Chondrocyte (in vitro differentiated cells): ENCODE measurements at places on chromosomes 5 and 9. TPM values are rescaled to one million over a fixed set of nuclear protein-coding genes. Genes with fewer than 3 reads are reported as not detected.
A peak's percentile ranks its signal among the peaks of the same experiment; 100 is the strongest.

Gene HTR4
- total RNA-seq = not detected in 3 replicates

GRCh38 chr5:153661897-153662296, 171.4 kb downstream of the GRIA1 start:
- no peaks in the 10 kb centered on the region for H3K36me3 ChIP-seq
- peaks cover 12% of the 10 kb centered on the region for H3K4me1 ChIP-seq
- H3K27me3 ChIP-seq = no peaks in the 10 kb centered on the region
- H3K27ac ChIP-seq = peak overlapping the region; percentile 18
- H3K4me3 ChIP-seq = no peak overlapping the region

- no peak overlapping the region for H3K27ac ChIP-seq
- no peak overlapping the region for H3K4me3 ChIP-seq
- no peaks in the 10 kb centered on the region for H3K36me3 ChIP-seq
Observed at GRCh38 chr5:126016256-126016655, 407.0 kb upstream of the GRAMD2B start.

GRCh38 chr9:14025741-14026140, 288.2 kb downstream of the NFIB start:
- H3K4me1 ChIP-seq = peaks cover 41% of the 10 kb centered on the region
- H3K36me3 ChIP-seq = no peaks in the 10 kb centered on the region
- no peak for DNase-seq
- no peaks in the 10 kb centered on the region for H3K27me3 ChIP-seq

Gene EPB41L4B
- 3.7 to 5.4 TPM (median 4.1 TPM) in 3 replicates for total RNA-seq

DNA sequence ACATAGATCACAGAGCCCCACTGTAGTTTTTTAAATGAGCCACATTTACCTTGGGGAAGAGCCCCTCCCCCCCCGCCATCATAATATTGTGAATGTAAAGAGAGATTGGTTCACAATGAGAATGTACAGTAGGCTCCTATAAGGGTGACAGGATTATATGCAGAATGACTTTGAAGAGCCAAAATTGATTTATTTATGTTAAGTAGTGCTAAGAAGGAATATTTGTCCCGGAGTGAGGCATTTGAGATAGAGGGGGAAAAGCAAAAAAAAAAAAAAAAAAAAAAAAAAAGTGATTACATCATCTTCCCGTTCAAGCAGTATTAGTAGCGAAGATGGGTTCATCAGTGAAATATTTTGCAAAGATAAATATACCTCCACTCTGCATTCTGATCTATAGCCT, 73.9 kb downstream of the PIK3R1 start:
- H3K4me3 ChIP-seq = peak overlapping the region; percentile 82
- H3K27ac ChIP-seq = peak overlapping the region; percentile 96
- H3K36me3 ChIP-seq = peaks cover 9% of the 10 kb centered on the region

Gene DND1
- total RNA-seq = 1.3 to 1.5 TPM (median 1.3 TPM) in 3 replicates

DNA sequence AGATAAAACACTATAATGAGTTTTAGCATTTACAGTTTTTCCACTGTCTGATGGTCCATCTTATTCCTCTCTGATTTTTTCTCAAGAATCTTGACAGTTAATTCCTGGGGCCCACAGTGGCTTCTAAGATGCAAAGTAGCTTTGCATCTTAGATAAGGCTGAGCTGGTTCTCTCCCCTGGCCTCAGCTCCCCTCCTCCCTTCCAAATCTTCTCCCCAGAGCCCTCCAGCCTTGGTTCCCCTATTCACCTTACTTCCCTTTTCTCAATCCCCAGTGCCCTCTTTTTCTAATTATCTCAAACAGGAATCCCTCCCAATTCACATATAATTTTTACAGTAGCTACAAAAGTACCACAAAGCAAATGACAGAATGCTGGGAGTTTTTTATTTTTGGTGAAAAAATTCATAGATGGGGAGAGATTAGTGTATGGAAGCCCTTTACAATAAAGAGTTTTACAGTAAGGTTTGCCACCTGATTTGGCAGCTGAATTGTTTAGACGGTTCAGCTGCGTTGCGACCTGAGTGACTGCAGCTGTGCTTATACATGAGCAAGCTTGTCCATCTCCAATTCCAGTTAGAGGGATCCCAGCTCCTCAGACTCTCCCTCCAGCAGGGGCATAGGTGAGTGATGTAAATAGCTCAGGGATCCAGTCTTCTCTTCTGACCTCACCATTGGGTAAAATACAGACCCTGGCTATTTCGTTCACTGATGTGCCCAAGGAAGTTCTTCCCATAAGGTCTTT, 51.4 kb upstream of the CKMT2 start:
- H3K36me3 ChIP-seq = no peaks in the 10 kb centered on the region
- no peak overlapping the region for H3K4me3 ChIP-seq
- DNase-seq = no peak
- H3K27ac ChIP-seq = no peak overlapping the region

- H3K27me3 ChIP-seq = no peaks in the 10 kb centered on the region
- H3K36me3 ChIP-seq = peaks cover 6% of the 10 kb centered on the region
- DNase-seq = no peak
- H3K4me3 ChIP-seq = peak overlapping the region; percentile 100
- peaks cover 26% of the 10 kb centered on the region for H3K4me1 ChIP-seq
Observed at GRCh38 chr9:122827761-122828093, 661 bp downstream of the PDCL start.

- no peak for DNase-seq
- H3K27ac ChIP-seq = peak overlapping the region; percentile 51
- peaks cover 32% of the 10 kb centered on the region for H3K36me3 ChIP-seq
- H3K4me1 ChIP-seq = peaks cover 3% of the 10 kb centered on the region
Observed at GRCh38 chr5:1808439-1808838, 7.2 kb downstream of the NDUFS6 start.

DNA sequence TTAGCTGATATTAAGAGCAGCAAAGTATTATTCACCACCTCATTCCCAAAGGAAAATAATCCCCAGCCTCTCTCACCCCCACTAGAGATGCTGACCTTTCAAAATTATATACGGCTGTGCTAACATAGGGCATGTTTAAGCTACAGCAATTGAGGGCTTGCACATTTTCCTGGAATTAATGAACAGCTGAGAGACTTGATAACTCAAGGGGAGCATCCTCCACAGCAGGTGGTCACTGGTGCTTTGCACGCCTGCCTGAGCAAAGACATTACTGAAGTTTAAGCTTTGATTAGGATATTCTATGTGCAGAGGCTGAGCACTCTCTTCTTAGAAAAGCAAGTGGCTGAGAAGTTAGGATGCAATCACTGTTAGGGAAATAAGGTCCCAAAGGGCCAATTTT, 230.9 kb downstream of the FAM114A2 start:
- no peaks in the 10 kb centered on the region for H3K27me3 ChIP-seq
- H3K27ac ChIP-seq = no peak overlapping the region
- H3K4me1 ChIP-seq = peaks cover 33% of the 10 kb centered on the region
- DNase-seq = no peak
- H3K36me3 ChIP-seq = no peaks in the 10 kb centered on the region

- H3K4me1 ChIP-seq = peaks cover 25% of the 10 kb centered on the region
- no peaks in the 10 kb centered on the region for H3K27me3 ChIP-seq
- DNase-seq = peak; percentile 39
- no peaks in the 10 kb centered on the region for H3K36me3 ChIP-seq
- no peak overlapping the region for H3K27ac ChIP-seq
Observed at GRCh38 chr9:129552064-129552463, 68.8 kb downstream of the C9orf50 start.

DNA sequence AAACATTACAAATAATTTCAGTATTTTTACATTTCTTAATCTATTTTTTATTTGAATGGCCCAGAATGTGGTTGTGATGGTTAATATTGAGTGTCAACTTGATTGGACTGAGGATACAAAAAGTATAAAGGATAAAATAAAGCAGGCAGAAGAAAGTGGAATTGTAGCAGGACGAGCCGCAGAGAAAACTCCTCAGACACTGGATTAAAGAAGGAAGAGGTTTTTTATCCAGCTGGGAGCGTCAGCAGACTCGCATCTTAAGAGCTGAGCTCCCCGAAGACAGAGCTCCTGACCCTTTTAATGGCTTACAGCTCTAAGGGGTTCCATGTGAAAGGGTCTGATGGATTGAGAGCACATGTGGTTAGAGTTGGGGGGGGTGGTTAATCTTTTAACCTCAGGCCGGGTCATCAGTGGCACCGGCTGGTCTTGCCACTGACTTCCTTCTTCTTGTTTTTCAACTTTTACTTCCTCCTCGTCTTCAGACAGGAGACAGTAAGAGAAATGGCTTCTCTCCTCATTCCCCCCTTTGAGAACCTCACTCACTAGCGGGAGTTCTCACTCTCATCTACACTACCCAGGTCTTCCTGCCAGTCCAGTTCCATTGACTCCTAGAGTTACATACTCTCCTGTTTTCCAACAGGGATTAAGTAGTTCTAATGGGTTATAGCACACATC, 80.0 kb downstream of the TMEM161B start:
- H3K4me1 ChIP-seq = no peaks in the 10 kb centered on the region
- H3K36me3 ChIP-seq = peaks cover 31% of the 10 kb centered on the region
- no peak overlapping the region for H3K27ac ChIP-seq

- no peak for DNase-seq
- no peak overlapping the region for H3K27ac ChIP-seq
- no peaks in the 10 kb centered on the region for H3K27me3 ChIP-seq
- H3K4me1 ChIP-seq = peaks cover 2% of the 10 kb centered on the region
- H3K4me3 ChIP-seq = no peak overlapping the region
Observed at GRCh38 chr5:28249771-28250415, 1211.5 kb upstream of the CDH9 start.

- no peak for DNase-seq
- H3K36me3 ChIP-seq = no peaks in the 10 kb centered on the region
- H3K4me3 ChIP-seq = no peak overlapping the region
Observed at GRCh38 chr5:156366521-156366920, 39.6 kb downstream of the SGCD start.

GRCh38 chr5:116382874-116383266, 191.8 kb downstream of the SEMA6A start:
- no peaks in the 10 kb centered on the region for H3K4me1 ChIP-seq
- no peaks in the 10 kb centered on the region for H3K27me3 ChIP-seq
- no peak for DNase-seq
- no peak overlapping the region for H3K27ac ChIP-seq

DNA sequence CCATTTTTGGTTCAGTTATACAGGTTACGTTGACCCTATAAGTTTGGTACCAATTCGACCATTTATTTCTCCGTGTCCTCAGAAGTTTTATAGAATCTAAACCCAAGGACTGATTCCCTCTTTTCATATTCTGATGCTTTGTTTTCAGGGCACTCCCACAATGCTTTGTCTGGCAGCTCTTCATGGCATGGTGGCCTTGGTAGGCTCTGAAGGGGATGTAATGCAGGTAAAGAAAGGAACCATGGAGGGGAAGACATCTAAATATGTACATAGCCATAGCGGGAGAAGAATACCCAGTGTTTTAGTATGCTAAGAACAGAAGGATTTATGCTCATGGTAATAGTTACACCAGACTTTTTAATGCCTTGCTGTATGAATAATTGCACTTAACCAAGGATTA, 82.7 kb downstream of the HACD4 start:
- H3K4me3 ChIP-seq = no peak overlapping the region
- peaks cover 6% of the 10 kb centered on the region for H3K4me1 ChIP-seq
- H3K27ac ChIP-seq = no peak overlapping the region

DNA sequence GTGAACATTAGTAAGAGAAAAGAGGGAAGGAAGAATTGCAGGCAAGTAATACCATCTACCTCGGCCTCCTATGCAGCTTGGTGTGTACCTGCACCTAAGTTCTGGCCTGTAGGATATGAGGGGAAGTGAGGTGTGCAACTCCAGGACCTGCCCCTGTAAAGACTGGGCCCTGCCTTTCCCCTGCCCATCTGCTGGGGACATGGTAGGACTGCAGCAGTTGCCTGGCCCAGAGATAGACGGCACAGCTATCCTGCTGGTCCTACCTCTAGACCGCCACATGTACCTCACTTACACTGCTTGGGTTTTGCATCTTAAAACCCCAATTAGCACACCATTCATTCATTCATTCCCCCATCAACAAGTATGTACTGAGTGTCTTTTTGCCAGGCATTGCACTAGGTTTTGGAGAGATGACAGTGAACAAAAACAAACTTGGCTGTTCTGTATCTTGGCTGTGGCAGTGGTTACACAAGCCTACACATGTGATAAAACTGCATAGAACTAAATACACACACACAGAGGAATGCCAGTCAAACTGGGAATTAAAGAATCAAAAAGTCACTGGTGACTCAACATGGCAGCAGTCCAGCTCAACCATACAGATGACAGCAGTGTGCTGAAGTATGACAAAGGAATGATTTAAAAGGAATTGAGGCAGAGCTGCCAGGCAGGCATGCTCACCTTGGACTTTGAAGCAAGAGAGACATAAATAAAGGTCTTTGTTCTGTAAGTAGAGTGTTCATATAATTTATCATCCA, 23.3 kb upstream of the MGAT1 start:
- DNase-seq = no peak
- no peak overlapping the region for H3K4me3 ChIP-seq
- H3K27me3 ChIP-seq = no peaks in the 10 kb centered on the region
- H3K36me3 ChIP-seq = peaks cover 10% of the 10 kb centered on the region
- peak overlapping the region; percentile 84 for H3K27ac ChIP-seq

- peaks cover 7% of the 10 kb centered on the region for H3K4me1 ChIP-seq
- no peak overlapping the region for H3K27ac ChIP-seq
- DNase-seq = no peak
Observed at GRCh38 chr5:172492097-172492840, 37.9 kb upstream of the SH3PXD2B start.

DNA sequence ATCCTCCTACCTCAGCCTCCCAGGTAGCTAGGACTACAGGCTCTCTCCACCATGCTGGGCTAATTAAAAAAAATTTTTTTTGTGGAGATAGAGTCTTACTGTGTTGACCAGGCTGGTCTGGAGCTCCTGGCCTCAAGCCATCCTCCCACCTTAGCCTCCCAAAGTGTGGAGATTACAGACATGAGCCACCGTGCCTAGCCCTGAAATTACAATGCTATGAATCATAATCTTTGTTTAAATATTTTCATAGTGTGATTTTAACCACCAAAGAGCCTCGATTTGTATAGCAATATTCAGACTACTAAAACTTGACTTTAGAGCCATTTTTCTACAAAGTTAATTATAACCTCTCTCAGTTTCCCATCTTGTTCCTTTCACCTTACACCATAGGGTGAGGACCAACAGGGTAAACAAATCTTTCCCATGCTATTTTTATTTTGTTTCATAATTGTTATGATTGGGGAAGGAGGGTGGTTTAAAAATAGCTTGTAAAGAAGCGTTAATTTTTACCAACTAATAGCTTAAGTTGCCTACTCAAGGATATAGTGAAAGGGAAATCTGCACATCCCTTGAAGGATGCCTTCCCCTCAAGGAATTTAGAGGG, 32.7 kb downstream of the UBE2D2 start:
- no peak for DNase-seq
- H3K27me3 ChIP-seq = no peaks in the 10 kb centered on the region
- peaks cover 37% of the 10 kb centered on the region for H3K4me1 ChIP-seq
- H3K36me3 ChIP-seq = peaks cover 2% of the 10 kb centered on the region

GRCh38 chr5:19626211-19626610, 361.8 kb downstream of the CDH18 start:
- no peak overlapping the region for H3K4me3 ChIP-seq
- H3K27ac ChIP-seq = no peak overlapping the region
- no peaks in the 10 kb centered on the region for H3K27me3 ChIP-seq
- no peaks in the 10 kb centered on the region for H3K4me1 ChIP-seq
- H3K36me3 ChIP-seq = no peaks in the 10 kb centered on the region

GRCh38 chr5:59661954-59662615, 231.4 kb downstream of the PDE4D start:
- peaks cover 32% of the 10 kb centered on the region for H3K4me1 ChIP-seq
- no peaks in the 10 kb centered on the region for H3K27me3 ChIP-seq
- H3K4me3 ChIP-seq = no peak overlapping the region
- H3K36me3 ChIP-seq = no peaks in the 10 kb centered on the region
